Cerebellar nuclear complex (tissue), 1 donor: ENCODE measurements at places on chromosomes 4 and X.

GRCh38 chr4:132297346-132297745, 851.7 kb upstream of the PCDH10 start:
- DNase-seq = no peak

DNA sequence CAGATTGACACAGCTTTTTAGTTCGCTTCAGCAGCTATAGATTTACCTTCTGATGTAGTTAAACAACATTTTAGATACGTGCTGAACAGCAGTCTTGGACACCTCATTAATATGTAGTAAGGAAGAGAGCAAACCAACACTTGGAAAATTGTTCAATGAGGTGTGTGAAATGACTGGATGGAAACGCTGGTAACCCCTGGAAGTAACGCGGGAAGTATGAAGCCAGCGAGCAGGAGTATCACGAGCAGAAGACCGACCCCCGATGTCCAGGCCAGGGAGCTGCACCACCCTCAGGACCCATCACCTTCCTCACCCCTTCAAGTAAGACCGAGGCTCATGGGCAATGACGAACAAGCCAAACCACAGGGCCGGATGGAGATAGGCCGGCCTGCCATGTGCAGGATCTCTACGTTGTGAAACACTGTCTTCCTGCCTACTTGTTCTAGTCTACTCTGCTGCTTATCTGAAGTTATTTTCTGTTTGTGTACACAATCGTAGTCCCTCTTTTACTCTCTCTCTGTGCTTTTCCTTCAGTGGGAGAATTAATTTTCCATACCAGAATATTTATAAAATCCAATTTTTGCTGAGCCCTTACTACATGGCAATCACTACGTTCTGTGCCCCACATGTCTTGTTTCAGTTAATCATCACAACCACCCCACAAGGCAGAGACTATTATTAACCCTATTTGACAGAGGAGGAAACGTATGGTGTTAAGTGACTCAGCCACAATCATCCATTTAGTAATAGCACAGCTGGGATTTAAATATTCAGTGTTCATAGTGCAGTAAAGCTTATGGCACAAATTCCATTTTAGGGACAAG, 221.7 kb downstream of the APBB2 start:
- DNase-seq = no peak

- DNase-seq = no peak
Observed at GRCh38 chrX:74911494-74911893, 13.8 kb downstream of the NEXMIF start.

DNA sequence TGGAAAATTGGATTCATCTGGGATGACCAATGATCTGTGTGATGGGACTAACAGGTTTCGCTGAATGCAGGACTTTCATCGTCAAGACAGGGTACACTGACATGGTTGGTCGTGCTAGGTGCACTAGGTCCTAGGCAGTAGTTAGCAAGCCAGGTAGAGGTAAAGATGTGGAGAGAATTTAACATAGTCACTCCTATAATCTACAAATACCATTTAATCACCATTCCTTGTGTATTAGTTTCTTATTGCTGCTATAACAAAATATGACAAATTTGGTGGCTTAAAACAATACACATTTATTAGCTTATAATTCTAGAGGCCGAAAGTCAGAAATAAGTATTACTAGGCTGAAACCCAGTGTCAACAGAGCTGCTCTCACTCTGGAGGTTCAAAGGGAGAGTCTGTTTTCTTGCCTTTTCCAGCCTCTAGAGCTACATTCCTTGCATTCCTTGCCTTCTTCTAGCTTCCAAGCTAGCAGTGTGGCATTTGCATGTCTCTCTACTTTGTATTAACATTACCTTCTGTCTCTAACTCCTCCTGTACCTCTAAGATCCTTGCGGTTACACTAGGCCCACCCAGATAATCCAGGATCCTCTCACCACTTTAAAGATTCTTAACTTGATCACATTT, 98.7 kb upstream of the GRIA3 start:
- no peak for DNase-seq

DNA sequence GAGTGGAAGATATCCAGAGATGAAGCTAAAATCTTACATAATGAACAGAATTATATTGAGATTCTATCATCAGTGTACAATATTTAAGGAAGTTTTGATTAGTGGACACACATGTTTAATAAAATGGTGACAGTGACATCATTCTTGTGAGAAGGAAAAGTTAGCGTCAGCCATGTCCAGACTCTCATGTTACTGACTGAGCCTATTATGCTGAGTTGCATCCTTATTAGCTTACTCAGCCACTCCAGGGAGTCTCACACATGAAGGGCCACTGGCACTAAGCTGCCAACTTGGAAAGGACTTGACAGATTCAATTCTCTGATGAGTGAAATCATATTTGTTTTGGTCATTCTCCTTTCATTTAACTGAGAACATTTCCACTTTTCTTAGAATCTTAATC, 170.6 kb downstream of the BANK1 start:
- no peak for DNase-seq

GRCh38 chr4:151246742-151247141, 30.2 kb upstream of the PRSS48 start:
- no peak for DNase-seq

DNA sequence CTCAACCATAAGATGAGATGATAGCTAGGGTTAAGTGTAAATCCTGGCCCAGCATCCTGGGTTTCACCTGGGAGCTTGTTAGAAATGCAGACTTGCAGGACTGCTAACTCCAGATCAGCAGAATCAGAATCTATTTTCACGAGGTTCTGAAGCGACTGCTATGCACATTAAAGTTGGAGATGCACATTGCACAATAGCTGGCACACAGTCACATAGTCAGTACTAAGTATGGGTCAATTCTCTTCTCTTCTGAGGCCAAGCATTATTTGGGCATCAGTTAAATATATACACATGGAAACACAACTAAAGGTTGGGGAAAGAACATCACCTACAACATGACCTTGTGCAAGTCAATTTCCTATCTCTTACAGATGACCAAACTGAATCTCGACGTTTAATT, 155.1 kb upstream of the FGF13 start:
- DNase-seq = no peak

- no peak for DNase-seq
Observed at GRCh38 chr4:66840178-66840577, 705.1 kb downstream of the CENPC start.

GRCh38 chr4:121726642-121727268, 30.0 kb upstream of the ANXA5 start:
- no peak for DNase-seq

- DNase-seq = no peak
Observed at GRCh38 chr4:80811406-80811805, 219.1 kb upstream of the BMP3 start.

GRCh38 chrX:53284684-53285447, 3.5 kb upstream of the IQSEC2 start:
- peak; percentile 18 for DNase-seq

DNA sequence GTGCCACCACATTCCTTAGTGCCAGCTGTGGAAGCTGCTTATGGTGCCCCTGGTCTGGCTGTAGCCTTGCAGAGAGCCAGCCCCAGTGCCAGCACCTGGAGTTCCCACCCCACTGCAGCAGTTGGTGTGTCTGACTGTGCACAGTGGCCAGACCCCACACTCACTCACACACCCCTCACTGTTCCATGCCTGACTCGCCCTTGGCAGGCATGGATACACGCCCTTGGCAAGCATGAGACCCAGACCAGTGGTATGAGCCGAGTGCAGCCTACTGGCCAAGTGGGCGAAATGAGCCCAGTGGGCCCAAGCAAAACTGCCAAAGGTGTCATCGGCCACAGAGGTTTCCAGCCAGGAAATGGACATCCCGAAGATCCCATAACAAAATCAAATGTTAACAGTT, 27.4 kb downstream of the NAA11 start:
- DNase-seq = no peak

- no peak for DNase-seq
Observed at GRCh38 chrX:70494441-70494840, 49.8 kb downstream of the DLG3 start.

GRCh38 chr4:120730777-120731320, 191.7 kb downstream of the PRDM5 start:
- DNase-seq = no peak

- DNase-seq = no peak
Observed at GRCh38 chrX:30483996-30484395, 93.6 kb downstream of the TASL start.

DNA sequence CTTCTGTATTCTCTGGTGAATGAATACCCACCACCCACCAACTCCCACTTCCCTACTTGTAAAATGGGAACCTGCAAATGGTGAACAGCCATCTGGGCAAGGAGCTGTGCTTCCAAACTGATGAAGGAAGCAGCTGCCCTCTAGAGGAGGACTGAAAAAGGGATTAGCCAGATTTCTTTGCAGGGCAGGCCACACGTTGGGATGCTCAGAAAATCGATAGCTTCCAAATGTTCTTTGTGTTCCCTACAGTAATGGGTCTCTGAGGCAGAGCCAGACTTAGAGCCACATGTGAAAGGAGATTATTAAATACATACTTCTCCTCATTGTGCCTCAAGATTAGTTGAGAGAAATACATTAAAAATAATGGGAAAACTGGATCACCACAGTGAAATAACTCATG, 39.3 kb upstream of the LPAR4 start:
- no peak for DNase-seq

DNA sequence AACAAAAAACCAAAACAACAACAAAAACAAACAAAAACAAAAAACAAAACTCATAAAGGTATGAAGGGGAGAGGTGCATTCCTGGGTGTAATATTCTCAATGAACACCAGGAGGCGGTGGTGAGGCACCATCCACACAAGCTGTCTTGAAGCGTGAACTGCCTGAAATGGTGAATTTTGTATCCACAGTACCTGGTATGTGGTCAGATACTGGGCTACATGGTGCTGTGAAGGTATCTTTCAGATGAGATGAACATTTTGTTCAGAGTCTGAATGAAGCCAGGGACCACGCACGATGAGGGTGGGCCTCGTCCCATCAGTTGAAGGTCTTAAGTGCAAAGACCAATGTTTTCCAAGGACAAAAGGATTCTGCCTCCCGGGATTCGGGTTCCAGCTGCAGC, 58.5 kb downstream of the ASMT start:
- no peak for DNase-seq

DNA sequence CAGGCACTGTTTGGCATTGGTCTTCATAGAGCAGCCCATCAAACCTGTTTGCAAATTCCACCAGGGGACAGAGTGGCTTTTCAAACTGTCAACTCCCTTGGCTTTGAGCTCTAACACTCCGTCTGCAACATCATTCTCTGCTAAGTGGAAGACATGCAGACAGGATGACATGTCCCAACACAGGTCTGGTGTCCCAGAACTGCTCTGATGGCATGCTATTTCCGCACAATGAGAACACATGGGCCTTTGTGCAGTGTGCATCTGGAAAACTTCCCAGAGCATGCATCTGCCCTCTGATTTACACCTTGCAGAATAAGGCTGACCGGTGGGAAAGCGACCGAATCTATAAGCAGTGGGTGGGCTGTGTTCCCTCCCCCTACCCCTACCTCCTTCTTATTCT, 212.8 kb upstream of the GYPA start:
- DNase-seq = no peak

GRCh38 chrX:137424679-137425078, 141.2 kb upstream of the ZIC3 start:
- DNase-seq = no peak

- DNase-seq = no peak
Observed at GRCh38 chrX:119237562-119237942, 1.5 kb downstream of the PGRMC1 start.

GRCh38 chrX:154308108-154308946, 12.7 kb downstream of the TKTL1 start:
- no peak for DNase-seq

DNA sequence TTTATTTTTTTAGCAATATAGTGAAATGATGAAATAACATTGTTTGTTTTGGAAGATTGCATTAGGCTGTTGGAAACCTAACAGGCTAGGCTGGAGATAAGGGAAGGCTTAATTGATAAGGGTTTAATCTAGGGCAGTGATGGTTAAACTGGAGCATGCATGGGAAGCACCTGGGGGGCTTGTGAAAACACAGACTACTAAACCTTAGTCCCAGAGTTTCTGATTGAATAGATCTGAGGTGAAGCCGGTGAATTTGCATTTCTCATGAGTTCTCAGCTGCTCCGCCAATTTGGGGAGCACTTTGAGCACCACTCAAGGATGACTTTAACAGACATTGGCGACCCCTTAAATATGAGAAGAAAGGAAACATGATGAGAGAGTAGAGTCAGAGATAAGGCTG, 11.5 kb downstream of the STK26 start:
- DNase-seq = no peak

GRCh38 chrX:113833096-113834055, 750.5 kb upstream of the HTR2C start:
- no peak for DNase-seq

DNA sequence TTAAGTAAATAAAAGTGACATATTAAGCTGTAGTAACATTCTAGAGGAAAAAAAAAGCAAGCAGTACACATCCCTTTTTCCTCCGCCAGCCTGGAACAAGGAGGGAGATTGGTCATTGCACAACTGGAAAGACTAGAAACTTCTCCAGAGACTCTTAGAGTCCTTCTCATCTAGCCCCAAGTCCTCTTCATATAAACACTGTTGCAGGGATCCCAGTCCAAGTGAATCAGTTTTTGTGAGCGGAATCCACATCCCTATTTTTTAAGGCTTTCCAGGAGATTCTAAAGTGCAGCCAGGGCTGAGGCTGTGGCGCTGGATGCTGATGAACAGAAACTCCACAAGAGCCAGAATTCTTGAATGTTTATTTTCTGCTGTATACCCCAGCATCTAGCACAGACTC, 23.8 kb downstream of the REELD1 start:
- no peak for DNase-seq

- no peak for DNase-seq
Observed at GRCh38 chr4:174281182-174281737, 2.2 kb downstream of the FBXO8 start.

- no peak for DNase-seq
Observed at GRCh38 chrX:39458779-39459178, 639.0 kb downstream of the BCOR start.

GRCh38 chr4:182808673-182809416, 108.3 kb downstream of the DCTD start:
- no peak for DNase-seq

GRCh38 chrX:153637121-153638040, 9.6 kb upstream of the DUSP9 start:
- DNase-seq = no peak

DNA sequence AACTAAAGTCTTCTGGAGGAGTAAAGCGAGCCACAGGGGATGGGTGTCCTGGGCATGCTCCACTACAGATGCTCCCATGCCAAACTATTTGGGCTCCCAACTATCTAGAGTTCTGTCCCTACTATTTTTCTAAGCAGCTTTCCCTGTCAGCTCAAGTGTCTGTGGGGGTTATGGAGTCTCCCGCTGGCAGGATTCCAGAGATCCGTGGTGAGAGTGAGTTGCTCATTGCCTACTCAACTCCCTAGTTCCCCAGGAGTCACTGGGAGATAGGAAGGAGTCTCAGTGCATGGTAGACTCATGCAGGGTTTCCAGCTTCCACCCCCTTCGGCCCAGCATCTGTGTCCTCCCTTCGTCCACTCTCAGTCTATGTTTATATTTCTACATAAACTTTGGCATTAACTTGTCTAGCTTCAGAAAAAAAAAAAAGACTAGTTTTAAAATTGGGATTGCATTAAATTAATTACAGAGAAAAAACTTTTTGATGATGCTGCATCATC, 55.1 kb upstream of the INPP4B start:
- DNase-seq = no peak
